ENCODE measurements at places on chromosomes 12 and 14. TPM values are rescaled to one million over a fixed set of nuclear protein-coding genes. Genes with fewer than 3 reads are reported as not detected.

KCNJ8 gene
- not detected for total RNA-seq

- peaks cover 17% of the 10 kb centered on the region for H3K27me3 ChIP-seq
- H3K4me3 ChIP-seq = peak overlapping the region; percentile 88
- no peaks in the 10 kb centered on the region for H3K36me3 ChIP-seq
- DNase-seq = no peak
- H3K4me1 ChIP-seq = peaks cover 11% of the 10 kb centered on the region
Measured at GRCh38 chr14:88823968-88824313, 510 bp upstream of the TTC8 start.

GRCh38 chr12:93638095-93638494 lies 39.1 kb upstream of the CRADD start:
- peaks cover 14% of the 10 kb centered on the region for H3K27me3 ChIP-seq
- no peaks in the 10 kb centered on the region for H3K36me3 ChIP-seq
- no peaks in the 10 kb centered on the region for H3K4me1 ChIP-seq

CIPC gene
- total RNA-seq = 26.6 TPM

DNA sequence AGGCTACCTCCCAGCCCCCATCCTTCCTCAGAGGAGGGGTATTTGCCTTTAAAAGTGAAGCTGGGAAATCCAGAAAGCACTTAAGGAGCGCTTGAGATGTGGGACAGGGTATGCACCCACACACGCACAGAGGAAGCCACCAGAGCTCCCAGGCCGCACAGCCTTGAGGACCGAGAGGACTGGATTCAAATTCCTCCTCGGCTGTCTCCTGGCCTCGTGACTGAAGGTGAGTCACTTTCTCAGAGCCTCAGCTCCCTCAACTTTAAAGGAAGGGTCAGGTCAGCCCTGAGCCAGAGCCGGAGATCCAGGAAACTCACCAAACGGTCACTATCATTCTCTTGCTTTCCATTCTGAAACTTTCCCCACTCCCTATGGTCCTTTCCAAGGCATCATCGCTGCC lies 37.6 kb downstream of the BCL11B start:
- no peak overlapping the region for H3K27ac ChIP-seq
- H3K36me3 ChIP-seq = no peaks in the 10 kb centered on the region
- DNase-seq = no peak
- H3K27me3 ChIP-seq = peaks cover 25% of the 10 kb centered on the region

All from activated B cell treated with CpG ODN at 0.5 μM for 24 hours (primary cell).